ENCODE measurements at places on chromosomes 2 and 18.
A peak's percentile ranks its signal among the peaks of the same experiment; 100 is the strongest.

DNA sequence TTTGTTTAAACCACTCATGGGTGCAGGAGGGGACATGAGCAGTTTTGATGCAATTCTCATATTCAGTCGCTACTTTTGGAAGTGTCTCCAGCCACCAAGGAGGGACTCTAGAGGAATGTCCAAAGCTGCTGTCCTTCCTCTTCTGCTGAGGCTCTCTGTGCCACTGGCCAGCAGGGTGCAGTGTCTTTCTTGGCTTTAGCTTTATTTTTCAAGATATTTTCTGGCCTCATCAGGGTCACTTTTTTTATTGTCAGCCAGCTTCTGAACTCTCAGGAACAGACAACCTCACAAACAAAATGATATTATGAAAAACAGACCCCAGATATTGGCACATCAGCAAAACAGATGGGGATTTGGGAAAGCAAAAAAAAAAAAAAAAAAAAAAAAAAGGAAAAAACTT, 289.3 kb upstream of the ZSWIM2 start:
- DNase-seq = peak; percentile 3

- DNase-seq = no peak
Measured at GRCh38 chr2:119013671-119014070, 71.7 kb downstream of the MARCO start.

DNA sequence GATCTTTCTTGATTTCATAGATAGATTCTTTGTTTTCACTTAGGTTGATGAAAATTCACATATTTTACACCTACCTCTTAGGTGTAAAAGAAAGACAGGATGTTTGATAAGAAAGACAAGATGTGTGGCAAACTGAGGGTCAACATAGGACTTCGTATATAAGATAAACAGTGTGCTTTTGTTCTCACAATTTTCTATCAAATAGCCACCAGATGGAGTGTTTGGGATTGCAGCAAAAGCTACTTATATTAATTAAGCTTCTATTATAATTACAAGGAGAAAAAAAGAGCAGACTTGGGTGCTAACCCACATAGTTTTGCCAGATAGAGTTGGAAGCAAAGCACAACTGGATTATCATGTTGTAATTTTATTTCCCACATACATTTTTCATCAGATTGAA, 232.9 kb downstream of the CDH7 start:
- no peak for DNase-seq

- no peak for DNase-seq
Measured at GRCh38 chr18:34871435-34871834, 161.3 kb downstream of the DTNA start.

- no peak for DNase-seq
Measured at GRCh38 chr2:177422271-177422670, 29.7 kb downstream of the AGPS start.

DNA sequence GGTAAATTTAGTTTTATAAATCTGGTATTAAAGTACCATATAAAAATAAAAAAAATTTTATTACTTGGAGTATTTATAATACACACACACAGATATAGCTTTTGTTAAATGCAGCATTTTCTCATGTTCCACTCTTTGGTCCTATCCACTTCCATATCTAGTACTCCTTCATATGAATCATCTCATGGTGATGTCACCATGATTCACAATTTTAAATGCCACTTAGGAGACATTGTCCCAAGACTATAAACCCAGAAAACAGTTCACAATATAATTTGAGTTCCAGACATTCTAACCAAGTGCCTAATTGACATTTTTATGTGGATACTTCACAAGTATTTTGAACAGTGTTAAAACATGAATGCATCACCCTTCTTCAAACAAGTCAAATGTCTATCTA, 1398.3 kb downstream of the DSC3 start:
- DNase-seq = no peak

DNA sequence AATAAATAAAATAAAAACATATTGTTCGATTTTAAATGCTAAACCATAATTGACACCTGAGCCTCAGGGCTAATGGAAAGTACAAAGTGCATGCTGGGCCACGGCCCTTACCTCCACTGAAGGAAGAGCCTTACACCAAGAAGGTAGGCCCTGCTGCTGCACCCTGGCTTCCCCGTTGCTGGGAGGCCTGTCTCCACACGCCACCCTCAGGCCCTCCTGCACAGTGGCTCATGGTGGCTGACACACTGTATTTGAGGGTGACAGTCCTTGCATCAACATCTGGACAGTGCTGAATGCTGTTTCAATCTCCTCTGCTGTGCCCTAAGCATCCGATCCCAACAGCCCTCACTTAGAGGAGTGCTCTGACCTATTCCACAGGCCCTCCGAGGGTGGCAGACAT, 39.3 kb upstream of the EDAR start:
- DNase-seq = no peak

DNA sequence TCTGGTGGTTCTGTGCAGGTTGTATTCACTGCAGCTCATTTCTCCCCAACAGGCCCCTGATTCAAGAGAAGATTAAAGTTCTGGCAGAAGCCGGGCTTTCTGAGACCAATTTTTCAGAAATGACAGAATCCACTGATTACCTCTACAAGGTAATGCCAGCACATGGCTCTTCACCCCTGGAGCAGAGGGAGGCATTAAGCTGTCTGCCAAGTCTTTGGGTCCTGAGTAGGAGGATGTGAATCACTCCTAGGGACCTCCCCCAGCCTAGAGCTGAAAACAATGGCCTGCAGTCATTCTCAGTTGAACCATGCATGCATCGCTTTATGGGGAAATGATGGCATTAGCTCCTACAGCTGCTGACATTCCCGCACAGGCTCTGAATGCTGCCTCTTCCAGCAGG, 20.5 kb upstream of the RPL37A start:
- DNase-seq = no peak

- no peak for DNase-seq
Measured at GRCh38 chr2:66281980-66282379, 152.9 kb upstream of the MEIS1 start.

GRCh38 chr2:54641988-54642387, 81.5 kb upstream of the EML6 start:
- no peak for DNase-seq

DNA sequence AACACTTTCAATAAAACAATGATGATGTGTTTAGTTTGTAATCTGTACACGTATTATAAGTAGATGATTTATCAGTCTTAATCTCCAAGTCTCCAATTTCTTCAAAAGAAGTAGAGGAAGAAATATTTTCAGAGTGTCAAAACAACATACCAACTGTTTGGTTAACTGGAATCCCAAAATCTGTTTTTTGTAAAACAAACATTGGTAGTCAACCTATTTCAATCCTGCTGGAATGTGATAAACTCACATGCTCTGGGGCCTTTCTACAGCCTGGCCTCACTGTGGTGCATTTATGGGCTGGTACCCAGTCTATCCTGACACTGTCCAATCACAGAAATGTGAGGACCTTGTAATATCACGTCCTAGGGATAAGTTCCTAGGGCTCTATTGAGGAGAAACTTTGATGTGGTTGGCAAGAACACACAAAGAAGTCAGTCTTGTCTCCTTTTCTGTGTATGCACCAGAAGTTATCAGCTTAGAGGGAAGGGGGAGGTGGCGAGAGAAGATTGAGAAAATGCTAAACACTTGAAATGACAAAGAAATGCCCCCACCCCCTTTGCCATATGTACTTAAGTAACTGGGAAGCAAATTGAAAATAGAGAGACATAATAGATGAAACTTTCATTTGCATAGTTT, 47.2 kb downstream of the PRKRA start:
- peak; percentile 20 for DNase-seq

DNA sequence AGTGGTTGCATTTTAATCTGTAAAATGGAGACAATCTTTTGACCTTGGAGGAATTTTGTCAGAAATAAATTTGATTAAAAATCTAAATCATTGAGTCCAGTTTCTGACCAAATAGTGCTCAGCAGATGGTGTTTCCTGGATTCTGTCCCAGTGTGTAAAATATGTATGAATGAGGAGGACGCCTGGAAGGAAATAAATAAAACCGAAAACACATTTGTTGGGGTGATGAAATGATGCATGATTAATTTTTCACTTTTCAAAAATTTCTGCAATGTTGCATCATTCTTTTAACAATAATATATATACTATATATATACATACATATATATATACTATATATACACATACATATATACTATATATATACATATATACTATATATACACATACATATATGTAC, 261.1 kb upstream of the TRIB2 start:
- DNase-seq = no peak

Data from GM13977 (cell line).